ENCODE measurements at places on chromosomes 4 and X. TPM values are rescaled to one million over a fixed set of nuclear protein-coding genes. Genes with fewer than 3 reads are reported as not detected.

- no peak for DNase-seq
These were observed 66.5 kb downstream of the SHROOM4 start for GRCh38 chrX:50747471-50747900.

ANKRD17 gene
- total RNA-seq: 50.5 TPM

RASGEF1B gene
- total RNA-seq: not detected

DNA sequence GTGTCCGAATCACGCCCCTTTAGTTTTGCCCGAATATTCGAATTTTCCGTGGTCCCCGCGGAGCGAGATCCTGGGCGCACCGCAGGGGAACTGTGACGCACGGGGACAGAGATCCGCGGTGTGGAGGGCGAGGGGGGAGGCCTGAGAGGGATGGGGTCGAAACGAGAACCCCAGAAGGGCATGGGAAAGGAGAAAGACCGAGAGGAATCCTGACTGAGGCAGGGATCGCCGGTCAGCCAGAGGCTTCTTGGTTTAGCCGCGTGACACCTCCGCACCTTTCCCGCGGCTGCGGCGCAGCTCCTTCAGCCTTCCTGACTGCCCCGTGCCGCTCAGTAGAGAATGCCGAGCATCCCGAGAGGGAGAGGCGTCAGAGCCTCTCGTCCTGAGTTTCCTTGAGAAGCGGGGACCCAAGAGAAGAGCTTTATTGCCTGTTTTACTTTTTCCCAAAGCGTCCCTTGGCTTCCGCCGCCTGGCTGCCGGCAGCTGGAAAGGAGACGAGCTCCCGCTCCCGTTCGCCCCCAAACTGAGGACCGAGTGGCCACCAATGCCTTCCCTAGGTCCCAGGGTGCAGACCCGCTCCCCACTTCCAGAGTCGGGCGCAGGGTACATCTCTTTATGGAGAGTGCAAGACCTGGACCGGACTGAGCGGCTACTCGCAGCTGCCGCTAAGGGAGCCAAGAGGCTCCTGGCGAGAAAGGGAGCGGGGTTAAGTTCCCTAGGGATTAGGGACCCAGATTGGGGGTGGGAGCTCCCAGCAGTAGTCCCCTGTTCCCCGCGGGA is 911 bp upstream of the GPR50 start:
- DNase-seq: no peak

GRCh38 chr4:81470456-81471297 is 1.0 kb downstream of the RASGEF1B start:
- DNase-seq: peak; percentile 64

TRIM60 gene
- total RNA-seq: not detected

GRCh38 chrX:29662101-29662500 is 553.3 kb upstream of the MAGEB2 start:
- DNase-seq: no peak

PCDH19 gene
- 0.06 TPM for total RNA-seq

MAGEE1 gene
- total RNA-seq: 1.6 TPM

- DNase-seq: no peak
These were observed 29.0 kb upstream of the SLC2A9 start for GRCh38 chr4:10050261-10050661.

DNA sequence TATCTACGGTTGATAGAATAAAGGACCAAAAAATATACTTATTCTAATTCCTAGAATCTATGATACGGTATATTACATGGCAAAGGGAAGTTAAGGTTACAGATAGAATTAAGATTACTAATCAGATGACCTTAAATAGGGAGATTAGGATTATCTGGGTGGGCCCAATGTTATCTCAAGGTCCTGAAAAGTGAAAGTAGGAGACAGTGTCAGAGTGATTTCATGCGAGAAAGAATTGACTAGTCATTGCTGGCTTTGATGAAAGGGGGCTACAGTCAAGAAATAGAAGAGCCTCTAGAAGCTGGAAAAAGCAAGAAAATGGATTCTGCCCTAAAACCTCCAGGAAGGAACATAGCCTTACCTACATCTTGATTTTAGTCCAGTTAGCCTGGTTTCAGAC is 176.9 kb upstream of the PPP1R2C start:
- DNase-seq: no peak

PHEX gene
- not detected for total RNA-seq

DNA sequence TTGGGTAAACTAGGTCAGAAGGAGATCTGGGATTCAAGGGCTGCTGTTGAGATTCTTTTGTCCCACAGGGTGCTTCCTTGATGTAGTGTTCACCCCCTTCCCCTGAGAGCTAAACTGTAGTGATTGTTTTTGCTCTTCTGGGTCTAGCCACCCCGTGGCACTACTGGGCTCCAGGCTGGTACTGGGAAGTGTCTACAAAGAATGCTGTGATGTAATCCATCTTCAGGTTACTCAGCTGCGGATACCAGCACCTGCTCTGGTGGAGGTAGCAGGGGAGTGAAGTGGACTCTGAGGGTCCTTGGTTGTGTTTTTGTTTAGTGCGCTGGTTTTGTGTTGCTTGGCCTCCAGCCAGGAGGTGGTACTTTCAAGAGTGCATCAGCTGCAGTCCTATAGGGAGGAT is 365.5 kb downstream of the ZNF674 start:
- no peak for DNase-seq

DNA sequence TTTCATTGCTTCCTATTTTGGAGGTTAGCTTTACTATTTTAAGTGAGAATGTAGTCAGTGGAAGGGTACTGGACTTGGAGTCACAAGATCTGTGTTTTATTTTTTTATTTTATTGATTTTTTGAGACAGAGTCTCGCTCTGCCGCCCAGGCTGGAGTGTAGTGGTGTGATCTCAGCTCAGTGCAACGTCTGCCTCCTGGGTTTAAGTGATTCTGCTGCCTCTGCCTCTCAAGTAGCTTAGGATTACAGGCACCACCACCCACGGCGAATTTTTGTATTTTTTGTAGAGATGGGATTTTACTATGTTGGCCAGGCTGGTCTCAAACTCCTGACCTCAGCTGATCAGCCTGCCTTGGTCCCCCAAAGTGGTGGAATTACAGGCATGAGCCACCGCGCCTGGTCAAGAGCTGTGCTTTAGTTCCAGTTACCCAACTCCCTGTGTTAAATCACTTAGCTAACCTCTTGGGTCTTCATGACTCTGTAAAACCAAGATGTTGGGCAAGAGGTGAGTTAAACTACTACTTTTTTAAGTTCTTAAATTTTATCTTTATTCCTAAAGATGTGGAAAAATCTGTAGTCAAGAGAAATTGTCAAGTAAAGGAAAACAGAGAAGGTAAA is 11.2 kb downstream of the USP9X start:
- no peak for DNase-seq

PIR gene
- 26.8 TPM for total RNA-seq

DNA sequence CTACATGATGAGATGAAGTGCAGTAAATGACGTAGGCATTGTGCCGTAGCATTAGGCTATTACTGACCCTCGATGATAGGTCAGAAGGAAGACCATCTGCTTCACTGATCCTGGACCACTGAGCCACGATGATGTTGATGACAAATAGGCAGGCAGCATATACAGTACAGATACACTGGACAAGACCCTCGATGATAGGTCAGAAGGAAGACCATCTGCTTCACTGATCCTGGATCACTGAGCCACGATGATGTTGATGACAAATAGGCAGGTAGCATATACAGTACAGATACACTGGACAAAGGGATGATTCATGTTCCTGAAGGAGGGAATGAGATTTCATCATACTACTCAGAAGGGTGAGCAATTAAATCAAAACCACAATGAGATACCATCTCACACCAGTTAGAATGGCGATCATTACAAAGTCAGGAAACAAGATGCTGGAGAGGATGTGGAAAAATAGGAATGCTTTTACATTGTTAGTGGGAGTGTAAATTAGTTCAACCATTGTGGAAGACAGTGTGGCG is 50.9 kb downstream of the BEND4 start:
- no peak for DNase-seq

GPRASP2 gene
- 43.9 TPM for total RNA-seq

DNA sequence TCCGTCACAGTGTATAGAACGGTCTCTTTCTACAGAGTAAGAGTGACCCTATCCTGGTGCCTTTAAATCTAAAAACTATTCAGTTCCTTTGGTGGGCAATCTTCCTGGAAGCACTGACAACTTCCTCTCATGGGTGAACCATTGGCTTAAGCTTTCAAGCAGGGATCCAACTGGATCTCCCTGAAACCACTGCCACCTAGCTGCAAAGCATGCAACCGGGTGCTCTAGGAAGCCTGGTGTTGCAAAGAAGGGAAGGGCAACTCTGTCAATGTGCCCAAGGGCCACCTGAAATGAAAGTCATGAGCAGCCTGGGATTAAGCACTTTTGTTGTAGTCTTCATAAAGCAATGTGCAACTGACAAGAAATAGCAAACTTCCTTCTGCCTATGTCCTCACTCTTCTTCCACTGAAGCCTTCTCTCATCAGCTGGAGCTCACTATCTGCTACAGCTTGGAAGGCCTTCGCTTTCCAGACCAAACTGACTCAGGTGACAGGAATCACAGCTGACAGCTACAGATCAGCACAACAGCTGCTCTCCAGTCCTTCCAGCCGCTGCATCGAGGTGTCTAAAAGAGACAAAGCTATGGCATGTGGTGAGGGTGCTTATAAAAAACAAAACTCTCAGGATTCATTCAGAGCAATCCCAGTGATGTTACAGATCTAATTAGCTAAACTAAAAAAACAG is 46.1 kb downstream of the SETD7 start:
- peak; percentile 68 for DNase-seq
